ENCODE measurements at places on chromosomes 13 and 19.

- DNase-seq, result peak; percentile 13
Measured at GRCh38 chr19:45632468-45633196, 6.6 kb downstream of the EML2 start.

- DNase-seq, result no peak
Measured at GRCh38 chr19:49631014-49631588, 8.8 kb downstream of the RRAS start.

- peak; percentile 33 for DNase-seq
Measured at GRCh38 chr19:44745341-44745831, 3.1 kb upstream of the BCL3 start.

DNA sequence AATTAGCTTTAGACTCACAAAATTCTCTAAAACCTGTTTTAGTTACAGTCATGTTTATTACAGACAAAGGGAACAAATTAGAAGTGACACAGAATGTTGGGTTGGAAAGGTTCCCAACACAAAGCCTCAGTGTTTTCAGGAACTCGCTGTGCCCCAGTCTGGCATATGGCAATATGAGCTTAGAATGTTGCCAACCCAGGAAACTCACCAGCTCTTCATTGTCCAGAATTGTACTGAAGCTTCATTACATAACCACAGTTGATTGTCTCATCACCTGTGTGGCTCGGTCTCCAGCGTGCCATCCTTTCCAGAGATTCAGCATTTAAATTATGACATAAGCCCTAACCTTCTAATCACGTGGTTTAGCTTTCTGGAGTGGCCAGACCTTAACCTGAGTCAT lies 19.1 kb downstream of the ZNF264 start:
- no peak for DNase-seq

DNA sequence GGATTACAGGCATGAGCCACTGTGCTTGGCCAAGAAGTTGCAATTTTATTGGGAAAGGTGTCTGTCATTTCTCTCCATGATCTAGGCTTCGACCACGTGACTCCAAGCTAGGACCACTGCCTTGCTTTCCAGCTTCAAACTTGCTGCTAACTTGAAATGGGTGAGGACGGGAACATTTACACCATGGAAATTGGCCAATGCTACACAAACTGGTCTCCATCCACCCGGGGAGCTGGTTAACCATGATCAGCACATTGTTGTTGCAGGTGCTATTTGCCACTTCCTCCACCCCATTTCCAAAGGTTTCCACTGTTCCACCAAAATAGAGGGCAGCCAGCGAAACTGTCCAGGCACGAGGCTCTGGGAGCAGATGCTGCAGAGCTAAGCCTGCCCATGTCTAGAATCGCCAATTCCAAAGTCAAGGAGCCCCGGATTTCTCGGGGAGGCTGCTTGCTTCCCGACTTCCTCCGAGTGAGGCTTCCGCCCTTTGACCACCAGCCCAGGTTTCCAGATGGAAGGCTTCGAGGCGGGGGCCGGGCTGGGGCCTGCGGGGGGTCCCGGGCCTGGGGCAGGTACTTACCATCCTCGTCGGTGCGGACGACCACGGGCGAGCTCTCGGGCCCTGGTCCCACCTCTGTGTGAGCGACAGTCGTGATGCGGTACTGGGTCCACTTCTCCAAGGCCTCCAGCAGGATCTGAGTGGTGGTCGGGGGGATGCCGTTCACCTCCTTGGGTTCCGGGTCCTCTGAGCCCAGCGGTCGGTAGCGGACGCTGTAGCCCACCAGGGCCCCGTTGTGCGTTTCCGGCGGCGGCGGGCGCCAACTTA lies 109.7 kb downstream of the PTPRS start:
- no peak for DNase-seq

DNA sequence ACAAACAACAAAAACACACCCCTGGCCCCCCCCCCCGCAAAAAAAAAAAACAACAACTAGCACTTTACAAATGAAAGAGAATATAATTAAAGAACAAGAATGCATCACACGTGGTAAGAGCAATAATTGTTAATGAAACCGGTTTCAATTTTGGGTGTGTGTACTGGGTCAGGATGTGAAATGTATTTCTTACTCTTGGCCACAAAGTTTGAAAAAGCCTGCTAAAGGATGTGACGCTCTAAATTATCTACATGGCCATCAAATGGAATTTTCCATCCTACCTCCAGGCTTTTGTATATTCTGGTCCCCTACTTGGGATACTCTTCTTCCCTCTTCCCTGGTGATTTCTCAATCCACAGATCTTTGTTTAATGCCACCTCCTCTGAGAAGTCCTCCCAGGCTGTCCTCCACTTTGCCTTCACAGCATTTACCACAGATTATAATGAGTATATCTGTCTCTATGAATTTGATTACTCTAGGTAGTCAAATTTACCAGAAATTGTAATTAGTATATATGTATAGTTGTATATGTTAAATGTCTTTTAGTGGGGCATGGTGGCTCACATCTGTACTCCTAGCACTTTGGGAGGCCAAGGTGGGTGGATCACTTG lies 2.1 kb downstream of the SARS2 start:
- DNase-seq, result no peak

GRCh38 chr19:18671303-18672043 lies 12.0 kb upstream of the CRTC1 start:
- DNase-seq, result no peak

DNA sequence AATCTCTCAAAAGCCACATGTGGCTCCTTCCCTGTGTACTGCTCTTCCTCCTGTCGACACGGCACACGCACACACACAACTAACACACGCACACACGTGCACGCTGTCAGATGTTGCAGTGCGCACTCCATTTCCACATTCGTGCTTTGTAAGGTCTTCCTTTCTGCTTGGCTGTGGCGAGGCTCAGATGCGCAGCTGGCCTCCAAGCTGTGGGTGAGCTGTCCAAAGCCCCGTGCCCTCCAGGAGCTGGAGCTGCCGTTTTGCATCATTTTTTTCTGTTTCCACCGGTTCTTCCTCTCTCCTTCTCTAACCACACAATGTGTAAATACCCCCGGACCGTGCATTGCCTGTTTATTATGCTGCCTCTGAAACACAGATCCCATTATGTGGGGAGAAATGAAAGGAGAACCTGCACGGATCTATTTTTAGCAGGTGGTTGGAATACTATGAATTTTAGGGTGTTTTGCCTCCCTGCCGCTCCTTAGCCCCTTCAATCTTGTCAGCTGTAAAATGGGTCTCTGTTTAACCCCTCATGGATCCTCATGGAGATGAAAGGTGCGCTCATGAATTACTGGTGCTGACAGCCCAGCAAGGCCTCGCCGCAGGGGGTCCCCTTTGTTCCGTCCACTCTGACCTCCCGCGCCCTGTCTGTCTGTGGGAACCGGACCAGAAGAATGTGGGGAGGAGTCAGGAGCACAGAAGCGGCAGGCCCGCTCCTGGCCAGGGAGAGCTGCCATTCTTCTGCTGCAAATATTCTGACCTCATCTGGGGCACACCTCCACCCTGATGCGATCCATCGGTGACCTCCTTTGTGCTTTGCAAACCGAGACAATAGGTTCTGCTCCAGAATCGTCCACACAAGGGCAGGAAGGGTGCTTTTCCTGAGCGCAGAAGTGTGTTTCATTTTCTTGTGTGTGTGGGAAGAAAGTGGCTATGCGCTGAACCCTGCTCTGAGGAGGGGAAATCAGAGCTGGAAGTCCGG lies 137.7 kb downstream of the SOX1 start:
- no peak for DNase-seq
